Fibroblast of lung (primary cell): ENCODE measurements at places on chromosomes 1 and 21. TPM values are rescaled to one million over a fixed set of nuclear protein-coding genes. Genes with fewer than 3 reads are reported as not detected.
A peak's percentile ranks its signal among the peaks of the same experiment; 100 is the strongest.

- no peak for DNase-seq
Observed at GRCh38 chr21:37431243-37431642, 64.7 kb downstream of the DYRK1A start.

DNA sequence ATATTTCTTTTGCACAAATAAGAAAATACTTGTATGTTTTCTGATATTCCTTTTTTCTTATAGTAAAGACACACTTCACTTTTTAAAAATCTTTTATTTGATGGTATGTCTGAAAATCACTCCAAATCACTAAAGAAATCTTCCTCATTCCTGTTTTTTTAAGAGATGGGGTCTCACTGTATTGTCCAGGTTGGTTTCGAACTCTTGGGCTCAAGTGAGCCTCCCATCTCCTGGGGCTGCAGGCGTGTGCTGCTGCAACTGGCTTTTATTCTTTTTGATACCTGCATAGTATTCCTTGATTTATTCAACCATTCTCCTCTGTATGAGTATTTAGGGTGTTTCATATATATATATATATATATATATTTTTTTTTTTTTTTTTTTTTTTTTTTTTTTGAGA lies 88.1 kb downstream of the OSBPL9 start:
- DNase-seq = no peak

DNA sequence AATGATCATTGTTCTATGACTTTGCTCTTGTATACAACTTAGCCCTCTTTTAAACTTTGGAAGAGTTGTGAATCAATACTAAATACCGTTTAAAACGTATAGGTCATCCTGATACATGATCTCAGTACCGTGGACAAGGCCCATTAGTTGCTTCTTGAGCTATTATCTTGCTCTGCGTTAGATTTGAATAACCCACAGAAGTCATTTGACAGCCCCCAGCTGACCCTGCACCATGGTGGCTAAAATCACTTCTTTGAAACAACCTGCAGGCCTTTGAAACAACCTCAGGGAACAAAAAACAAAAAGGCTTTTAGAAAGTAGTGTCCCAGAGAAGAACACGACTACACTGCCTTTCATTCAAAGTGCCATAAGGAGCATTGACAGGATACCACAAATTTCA lies 473.0 kb upstream of the ADGRL2 start:
- no peak for DNase-seq

DNA sequence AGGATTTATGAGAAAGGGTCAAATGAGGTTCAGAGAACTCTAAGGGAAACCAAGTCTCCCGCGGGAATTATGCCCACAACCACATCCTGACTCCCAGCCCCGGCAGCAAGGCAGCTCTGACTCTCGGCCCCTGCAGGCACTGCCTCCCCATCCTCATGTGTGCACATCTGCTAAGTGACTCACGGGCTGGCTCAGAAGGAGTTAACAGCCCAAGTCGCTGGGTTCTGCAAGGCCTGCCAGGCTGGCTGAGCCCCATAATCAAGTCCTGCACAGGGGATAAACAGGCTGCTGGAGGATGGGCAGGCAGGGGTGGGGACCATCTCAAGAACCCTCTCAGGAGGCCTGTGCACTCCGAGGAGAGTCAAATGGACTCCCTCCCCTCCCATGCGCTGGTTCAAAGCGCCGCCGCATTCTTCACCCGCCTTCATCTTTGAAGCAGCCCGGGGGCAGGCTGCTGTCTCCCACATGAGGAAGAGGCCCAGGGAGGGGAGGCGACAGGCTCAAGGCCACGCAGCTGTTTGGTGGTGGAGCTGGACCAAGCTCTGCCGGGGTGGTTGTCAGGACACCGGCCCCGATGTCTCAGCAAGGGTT lies 344.3 kb downstream of the MATN1 start:
- DNase-seq = peak; percentile 56

DNA sequence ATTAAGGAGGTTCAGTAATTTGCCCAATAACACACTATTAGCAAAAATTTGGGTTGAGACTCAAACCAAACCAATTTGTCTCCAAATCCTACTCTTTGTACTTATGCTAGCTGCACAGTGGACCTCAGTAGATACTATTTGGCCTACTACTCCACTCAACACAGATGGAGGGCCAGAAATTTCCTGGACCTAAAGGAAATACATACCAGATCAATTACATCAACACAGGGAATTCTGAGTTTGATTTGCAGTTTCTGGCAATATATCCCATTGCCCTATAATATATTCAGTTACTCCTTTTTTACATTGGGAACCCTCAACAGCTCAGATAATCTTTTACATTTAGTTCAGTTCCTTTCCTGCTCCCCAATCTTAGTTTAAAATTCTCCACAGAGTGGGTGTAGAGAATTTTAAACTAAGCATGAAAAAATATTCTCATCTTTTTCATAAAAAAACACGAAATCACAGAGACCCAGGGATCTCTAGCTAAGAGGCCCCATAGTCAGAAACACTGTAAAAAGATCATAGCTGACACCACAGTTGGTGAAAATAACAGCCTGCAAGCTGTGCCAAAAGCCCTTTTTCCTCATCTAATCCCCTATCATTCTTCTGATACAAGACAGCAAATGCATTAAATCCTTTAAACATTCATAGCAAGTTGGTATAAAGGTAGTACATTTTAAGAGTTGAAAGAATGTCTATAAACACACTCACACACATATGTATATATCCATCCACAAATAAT lies 317.7 kb upstream of the ESRRG start:
- peak; percentile 18 for DNase-seq

DNA sequence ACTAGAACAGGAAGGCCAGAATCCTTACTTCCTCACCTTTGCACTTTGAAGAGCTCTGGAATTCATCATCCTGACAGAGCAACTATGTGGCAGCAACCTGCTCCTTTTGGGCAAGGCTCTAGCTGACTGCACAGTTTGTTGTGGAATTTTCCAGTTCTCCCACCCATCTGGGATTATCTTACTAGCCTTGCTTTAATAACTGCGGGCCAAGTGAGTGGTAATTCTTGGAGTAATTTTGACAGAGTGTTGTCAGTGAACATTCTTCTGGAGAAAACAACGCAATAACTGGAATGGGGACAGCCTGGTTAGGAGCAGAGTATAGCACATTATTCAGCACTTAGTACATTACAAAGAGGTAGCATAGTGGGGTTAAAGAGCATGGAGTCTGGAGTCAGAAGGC lies 75.3 kb downstream of the NTMT2 start:
- DNase-seq = no peak

- peak; percentile 46 for DNase-seq
Observed at GRCh38 chr1:170734412-170735175, 70.7 kb downstream of the PRRX1 start.

- peak; percentile 77 for DNase-seq
Observed at GRCh38 chr1:99481391-99481996, 164.4 kb upstream of the PALMD start.

- no peak for DNase-seq
Observed at GRCh38 chr1:216346526-216346925, 76.7 kb downstream of the USH2A start.

DNA sequence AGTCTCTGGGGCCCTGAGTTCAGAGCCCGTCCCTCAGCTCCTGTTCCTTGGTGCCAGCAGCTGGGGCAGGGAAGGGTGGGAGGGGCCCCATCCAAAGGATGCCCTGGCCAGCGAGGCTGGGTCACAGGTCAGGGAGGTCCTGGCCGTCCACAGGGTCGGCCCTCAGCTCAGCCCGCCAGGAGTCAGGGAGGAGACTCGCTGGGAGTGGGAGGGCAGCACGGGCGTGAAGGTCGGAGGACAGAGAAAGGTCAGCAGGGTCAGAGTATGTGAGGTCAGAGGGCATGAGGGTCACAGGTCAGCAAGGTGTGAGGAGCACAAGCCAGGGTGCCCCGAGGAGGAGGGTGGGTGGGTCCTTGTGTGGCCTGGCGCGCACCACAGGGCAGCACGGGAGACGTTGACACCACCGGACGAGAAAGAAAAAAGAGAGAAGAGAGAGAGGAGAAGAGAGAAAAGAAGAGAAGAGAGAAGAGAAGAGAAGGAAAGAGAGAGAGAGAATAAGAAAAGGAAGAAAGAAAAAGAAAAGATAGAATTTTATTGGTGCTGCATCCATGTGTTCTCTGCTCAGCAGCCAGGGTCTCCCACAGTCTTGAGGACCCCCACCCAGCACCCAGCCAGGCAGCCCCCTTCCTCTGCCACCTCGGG lies 7.1 kb downstream of the PERM1 start:
- no peak for DNase-seq

GRCh38 chr1:203159844-203160243 lies 15.8 kb downstream of the MYBPH start:
- DNase-seq = no peak

DNA sequence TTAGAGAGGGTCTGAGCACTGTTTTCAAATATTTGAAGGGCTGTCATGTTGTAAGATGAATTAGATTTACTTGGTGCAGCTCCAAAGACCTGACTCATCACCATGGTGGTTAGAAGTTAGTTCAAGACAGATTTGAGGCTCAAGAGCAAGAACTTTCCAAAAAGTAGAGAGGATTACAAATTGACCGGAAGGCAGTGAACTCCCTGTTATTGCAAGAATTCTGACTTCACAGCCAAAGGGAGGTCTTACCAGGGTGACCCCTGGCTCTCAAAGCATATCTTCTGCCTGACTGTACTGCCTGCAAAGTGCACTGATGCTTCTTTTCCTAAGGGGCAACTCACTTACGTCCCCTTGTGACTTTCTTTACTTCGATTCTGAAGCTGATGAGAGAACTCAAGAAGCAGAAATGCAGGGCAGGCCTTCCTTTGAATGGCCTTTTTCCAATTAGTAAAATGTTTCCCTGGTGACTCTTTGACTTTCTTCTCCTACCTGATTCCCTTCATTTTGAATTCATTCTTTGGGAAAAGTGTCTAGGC lies 86.4 kb downstream of the NAV1 start:
- DNase-seq = peak; percentile 98

DNA sequence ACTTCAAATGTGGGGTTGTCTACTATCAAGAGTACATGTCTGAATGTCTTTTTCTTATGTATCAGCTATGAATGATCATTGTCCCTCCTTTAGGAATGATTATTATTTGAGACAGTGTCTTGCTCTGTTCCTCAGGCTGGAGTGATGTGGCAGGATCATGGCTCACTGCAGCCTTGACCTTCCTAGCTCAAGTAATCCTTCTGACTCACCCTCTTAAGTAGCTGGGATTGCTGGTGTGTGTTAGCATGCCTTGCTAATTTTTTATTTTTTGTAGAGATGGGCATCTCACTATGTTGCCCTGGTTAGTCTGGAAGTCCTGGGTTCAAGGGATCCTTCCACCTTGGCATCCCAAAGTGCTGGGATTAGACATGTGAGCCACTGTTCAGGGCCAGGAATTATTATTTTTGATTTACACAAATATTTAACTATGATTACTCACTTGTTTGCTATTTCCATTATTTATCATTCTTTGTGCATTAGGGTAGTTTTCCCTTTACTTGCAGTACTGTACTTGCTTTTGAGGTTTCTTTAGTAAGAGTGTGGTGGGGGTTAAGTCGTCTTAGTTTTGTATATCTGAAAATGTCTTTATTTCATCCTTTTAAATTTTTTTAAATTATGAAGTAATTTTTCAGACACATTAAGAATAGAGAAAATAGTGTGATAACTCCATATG lies 12.8 kb downstream of the S100A7 start:
- peak; percentile 63 for DNase-seq

- DNase-seq = peak; percentile 75
Observed at GRCh38 chr1:203625628-203626019, 1.0 kb upstream of the ATP2B4 start.

DNA sequence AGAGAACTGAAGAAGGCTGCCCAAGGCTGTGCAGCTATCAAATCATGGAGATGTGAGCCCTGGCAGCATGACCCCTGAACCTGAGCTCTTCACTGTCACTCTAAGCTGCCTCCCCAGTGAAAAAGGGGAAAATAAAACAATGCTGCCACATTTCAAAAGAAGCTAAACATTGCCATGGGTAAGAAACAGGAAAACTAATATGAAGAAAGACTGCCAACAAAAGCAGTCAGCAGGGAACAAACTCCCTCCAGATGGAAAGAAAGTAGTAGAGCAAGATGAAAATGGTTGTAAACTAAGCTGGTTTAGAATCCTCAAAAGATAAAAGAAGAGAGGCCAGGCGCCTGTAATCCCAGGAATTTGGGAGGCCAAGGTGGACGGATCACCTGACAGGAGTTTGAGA lies 36.2 kb upstream of the CSF1 start:
- no peak for DNase-seq

DNA sequence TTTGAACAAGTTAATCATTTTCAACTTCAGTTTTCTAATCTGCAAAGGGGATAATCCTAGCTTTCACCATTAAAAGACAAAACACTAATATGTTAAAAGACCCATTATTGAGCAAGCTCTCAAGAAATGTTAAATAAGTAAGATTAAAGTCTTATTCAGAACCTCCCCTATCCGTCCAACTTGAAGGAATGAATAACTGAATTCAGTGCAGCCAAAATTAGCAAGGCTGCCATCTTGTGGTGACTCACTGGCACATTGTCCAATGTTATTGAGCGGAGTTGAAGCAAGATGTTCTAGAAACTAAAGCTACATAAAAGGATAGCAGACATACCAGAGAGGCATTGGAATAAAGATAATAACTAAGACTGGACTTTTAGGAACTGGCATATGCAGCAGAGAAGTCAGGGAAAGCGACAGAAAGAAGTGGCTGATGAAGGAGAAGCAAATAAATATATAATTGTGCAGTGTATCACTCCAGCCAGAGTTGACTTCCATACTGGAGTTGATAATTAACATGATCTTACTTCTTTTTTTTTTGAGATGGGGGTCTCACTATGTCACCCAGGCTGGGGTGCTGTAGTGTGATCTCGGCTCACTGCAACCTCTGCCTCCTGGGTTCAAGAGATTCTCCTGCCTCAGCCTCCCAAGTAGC lies 8.2 kb upstream of the CAP1 start:
- peak; percentile 67 for DNase-seq

DNA sequence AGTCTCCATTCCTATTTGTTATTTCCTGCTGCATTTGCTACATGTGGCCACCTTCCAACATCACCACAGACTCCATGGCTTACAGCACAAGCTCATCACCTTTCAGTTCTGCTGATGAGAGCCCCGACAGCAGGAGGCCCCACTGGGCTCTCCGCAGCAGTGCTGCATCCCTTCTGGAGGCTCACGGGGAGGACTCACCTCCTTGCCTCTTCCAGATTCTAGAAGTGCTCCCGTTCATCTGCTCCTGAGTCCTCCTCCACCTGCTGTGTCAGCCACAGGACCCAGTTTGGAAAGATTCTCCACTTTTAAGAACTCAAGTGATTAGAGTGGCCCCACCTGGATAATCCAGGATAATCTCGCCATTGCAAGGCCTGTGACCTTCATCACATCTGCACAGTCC lies 167.6 kb downstream of the PCBP3 start:
- no peak for DNase-seq

The OR2T11 gene
- not detected in 2 replicates for total RNA-seq

The CFH gene
- 146 and 237 TPM in 2 replicates for total RNA-seq

The RUNX3 gene
- total RNA-seq = 0.26 and 0.66 TPM in 2 replicates

The DLGAP3 gene
- total RNA-seq = not detected in 2 replicates

The LCE1C gene
- total RNA-seq = not detected in 2 replicates

The TBX15 gene
- total RNA-seq = 0.26 and 0.99 TPM in 2 replicates

The LRRC39 gene
- 0.50 and 0.51 TPM in 2 replicates for total RNA-seq
